Lung microvascular endothelial cell (primary cell): ENCODE measurements at places on chromosomes 16 and 17.

DNA sequence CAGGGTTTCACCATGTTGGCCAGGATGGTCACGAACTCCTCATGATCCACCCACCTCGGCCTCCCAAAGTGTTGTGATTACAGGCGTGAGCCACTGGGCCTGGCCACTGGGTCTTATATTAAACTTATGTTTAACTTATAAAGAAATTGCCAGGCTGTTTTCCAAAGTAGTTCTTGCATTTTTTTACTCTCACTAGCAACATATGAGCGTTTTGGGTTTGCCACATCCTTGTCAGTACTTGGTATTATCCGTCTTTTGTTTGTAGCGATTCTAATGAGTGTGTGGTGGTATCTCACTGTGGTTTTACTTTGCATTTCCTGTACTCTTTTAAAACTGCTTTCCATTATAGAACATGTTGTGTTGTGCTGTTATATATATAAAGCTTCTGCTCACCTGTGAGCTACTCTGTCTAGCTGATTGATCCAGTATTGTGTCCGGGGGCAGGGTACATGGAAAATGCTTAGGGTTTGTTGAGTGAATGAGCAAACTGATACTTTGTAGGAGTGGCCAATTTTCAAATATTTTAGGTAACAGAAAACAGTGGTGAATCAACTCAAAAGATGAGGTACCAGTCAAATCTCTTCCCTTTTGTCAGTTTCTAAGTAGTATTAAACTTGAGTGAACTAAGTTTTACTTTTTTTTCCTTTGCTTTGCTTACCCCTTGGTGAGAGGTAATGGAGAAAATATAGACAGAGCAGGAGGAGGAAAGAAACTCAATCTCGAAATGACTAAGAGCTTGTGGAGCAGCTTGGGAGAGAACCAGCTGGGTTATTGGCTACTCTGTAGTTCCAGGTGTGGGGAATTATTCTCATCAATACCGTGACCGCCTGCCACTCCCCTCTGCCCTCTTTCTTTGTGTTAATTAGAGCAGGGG, 75.8 kb downstream of the PITPNC1 start:
- no peak for DNase-seq

DNA sequence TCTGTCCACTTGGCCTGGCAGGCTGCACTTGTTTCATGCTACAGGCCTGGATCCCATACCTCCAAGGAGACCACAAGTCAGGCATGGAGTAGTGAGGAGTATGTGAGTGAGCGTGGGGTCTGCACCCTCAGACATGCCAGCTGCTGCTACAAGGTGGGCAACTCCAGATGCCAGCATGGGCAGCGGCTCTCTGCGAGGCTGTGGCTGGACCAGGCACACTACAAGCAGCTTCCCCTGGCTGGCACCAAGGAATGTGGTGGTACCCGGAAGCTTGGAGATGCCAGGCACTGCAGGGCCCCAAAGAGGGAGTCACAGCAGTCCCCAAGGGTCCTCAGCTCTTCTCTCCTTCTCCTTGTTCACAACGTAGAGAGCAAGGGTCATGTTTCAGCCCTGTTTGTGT, 16.1 kb upstream of the DNAH9 start:
- DNase-seq: no peak

DNA sequence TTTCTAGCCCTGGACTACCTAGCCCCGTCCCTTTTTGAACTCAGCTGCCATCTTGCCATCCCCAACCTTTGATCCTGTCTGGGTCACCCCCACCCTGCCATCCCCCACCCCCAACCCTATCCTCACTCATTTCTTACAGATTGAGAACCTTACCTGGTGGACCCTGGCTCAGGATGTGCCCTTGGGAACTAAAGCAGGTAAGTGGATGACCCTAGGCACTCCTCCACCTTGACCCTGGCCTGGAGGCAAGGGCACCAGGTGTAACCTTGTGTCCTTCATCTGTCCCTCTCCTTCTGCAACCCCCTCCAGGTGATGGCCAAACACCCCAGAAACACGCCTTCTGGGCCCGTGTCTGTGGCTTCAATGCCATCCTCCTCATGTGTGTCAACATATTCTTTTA, 15.5 kb upstream of the FAM83G start:
- DNase-seq: no peak

DNA sequence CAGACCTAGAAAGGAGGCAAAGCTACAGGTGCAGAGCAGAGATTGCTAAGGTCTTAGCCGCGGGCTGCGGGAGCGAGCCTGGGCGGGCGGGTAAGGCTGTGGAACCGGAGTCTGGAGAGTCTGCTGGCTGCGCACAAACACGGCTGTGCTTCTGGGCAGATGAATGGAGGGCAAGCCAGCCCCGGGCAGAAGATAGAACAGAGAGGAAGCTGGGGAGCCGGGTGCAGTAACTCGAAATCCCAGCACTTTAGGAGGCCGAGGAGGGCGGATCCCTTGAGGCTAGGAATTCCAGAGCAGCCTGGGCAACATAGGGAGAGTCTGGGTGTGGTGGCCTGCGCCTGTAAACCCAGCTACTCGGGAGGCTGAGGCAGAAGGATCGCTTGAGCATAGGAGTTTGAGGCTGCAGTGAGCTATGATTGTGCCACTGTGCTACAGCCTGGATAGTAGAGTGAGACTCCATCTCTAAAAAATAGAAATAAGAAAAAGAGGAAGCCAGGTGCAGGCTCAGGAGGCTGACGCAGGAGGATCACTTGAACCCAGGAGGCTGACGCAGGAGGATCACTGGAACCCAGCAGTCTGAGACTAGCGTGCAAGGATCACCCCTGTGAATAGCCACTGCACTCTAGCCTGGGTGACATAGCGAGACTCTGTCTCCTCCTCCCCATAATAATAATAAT, 56.3 kb downstream of the PITPNC1 start:
- DNase-seq: no peak

GRCh38 chr17:67035131-67036083, 8.9 kb upstream of the CACNG1 start:
- DNase-seq: no peak

DNA sequence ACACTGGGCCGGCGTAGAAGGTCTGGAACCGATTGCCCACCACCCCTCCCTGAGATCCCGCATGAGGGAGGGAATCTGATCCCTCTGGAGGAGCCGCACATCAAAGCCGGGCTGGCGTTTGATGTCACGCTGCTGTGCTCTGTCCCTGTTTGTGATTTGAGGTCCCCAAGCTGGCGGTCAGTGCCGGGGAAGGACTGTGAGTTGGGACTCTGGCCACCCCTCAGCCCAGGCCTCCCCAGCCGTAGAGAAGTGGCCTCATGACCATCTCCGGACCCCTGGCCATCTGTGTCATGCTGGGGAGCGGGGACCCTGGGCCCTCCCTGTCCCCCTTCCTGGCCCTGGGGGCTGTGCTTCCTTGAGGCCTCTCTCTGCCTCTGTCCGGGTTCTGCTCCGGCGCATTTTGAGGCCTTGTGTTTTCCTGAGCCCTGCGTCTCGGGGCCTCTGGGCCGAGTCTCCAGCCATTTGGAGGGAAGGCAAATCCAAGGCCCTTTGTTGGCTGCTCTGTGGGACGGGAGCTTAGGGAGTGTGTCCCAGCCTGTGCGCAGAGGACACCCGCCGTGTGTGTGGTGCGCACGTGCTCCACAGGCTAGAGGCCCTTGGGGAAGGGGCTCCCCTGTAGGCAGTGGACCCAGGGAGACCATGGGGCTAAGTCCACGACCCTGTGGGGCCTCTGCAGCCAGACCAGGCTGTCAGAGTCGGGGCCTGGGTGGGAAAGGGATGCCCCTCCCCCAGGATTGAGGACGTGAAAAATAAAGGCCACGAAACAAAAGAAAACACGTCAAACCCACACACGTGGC, 15.1 kb downstream of the ASPSCR1 start:
- DNase-seq: no peak

DNA sequence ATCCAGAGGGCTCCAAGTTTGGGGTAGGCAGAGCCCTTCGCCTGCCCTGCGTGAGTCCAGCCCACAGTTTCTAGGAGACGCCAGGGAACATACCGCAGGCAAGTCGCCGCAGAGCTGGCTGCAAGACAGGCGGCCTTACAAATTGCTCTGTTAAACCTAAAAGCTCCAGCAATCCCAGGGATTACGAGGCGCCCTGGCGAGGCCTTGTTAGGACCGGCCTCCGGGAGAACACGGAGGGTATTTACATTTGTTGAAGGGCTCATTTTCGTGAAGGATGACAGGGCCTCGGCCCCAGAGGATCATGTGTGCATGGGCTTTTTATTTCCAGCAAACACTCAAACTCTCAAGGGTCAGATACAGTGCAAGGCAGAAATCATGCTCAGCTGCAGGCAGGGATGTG, 77.6 kb upstream of the FOXF1 start:
- DNase-seq: no peak

DNA sequence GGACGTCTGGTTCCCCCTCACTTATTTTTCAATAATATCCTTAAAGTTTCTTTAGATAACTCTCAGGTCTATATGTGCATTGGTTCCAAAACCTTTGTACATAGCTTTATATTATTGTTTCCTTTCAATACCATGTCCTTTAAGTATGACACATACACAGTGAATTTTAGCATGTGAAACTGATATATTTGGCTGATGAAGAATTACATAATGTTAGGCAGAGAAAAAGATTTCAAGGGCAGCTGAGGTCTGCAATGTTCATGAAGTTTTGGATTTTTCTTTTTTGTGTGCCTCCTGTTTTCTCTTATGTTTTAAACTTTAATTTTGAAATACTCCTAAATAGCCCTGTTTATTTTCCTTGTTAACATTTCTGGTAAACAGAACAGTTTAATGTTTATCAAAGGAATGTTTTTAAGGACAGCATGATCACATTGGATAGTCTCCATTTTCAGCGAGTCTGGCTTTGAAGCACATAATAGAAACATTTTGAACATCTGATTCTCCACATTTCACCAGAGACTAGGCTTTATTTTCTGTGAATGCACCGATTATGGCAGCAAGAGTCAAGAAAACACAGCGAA, 32.9 kb upstream of the FBXO47 start:
- no peak for DNase-seq

DNA sequence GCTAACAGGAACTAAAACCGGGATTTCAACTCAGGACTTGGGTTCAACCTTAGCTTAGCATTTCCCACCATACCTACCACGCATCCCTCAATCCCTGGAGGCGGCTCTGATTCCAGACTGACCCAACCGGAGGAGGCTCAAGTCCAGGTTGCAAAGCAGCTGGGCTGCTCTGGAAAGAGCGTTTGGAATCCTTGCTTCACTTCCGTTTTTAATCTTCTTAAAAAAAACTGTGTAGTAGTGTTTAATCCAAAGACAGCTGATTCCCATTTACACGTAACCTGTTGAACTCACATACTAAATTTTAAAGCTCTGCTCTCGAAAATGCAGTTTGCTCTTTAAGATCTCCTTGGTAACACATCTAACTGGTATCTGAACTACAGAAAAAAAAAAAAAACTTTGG, 50.0 kb downstream of the NXN start:
- no peak for DNase-seq

DNA sequence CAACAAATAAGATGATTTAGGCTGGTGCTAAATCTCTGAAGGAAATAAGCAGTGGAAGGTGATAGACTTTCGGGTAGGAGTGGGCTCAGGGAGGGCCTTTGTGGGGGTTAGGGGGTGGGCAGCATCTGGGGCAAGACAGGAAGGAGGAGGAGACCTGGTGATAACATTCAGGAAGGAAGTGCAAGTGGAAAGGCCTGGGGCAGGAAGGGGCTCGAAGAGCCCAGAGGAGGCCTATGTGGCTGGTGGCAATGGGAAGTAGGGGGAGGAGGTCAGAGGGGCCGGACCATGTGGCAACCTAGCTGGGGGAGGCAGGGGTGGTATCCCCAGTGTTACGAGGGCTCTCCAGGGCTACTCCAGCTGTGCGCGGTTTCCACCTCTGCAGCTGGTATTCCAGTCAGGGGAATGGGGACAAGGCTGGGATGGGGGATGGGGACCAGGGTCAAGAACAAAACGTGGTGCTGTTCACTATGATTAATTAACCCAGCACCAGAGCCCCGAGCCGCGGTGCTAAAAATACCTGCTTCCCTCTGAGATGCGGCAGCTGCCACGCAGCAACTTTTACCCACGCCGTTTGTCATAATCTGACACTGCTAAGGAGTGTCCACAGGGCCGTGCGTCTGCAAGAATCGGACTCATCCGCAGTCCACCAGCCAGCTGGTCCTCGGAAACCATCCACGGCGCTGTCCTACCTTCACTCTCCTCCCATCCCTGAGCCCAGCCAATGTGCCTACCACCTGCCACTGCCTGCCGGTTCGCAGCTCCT, 5.2 kb upstream of the CCDC182 start:
- no peak for DNase-seq

DNA sequence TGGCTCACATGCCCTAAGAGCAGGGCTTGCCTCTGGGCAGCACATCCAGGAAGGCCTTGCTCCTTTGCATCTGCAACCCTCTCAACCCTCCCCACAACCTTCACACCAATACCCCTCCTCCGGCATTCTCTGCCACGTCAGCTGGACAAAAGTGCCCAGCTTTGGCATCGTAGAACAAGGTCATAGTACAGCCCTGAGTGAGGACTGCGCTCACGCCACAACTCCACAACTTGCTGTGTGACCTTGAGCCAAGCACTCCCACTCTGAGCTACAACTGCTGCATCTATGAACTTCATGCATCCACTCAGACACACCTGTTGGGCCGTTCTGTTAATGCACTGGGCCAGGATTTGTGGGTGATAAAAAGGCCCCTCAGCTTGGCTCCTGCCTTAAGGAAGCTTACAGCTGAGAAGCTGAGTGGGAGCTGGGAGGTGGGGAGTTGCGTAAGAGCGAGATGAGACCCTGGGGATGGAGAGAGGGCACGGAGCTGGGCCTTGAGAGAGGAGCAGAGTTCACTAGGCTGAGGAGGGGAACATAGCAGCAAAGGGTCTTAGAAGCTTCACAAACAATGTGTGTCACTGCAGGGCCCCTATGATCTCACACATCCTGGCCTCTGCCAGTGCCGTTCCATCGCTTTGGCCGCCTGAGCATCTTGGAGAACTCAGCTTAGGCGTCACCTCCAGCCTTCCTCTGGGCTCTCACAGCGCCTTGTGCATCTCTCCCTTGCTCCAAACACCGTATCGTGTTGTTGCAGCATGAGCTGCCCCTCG, 8.6 kb upstream of the MRC2 start:
- no peak for DNase-seq
